AG09319 (cell line): ENCODE measurements at places on chromosomes 2 and 18.

DNA sequence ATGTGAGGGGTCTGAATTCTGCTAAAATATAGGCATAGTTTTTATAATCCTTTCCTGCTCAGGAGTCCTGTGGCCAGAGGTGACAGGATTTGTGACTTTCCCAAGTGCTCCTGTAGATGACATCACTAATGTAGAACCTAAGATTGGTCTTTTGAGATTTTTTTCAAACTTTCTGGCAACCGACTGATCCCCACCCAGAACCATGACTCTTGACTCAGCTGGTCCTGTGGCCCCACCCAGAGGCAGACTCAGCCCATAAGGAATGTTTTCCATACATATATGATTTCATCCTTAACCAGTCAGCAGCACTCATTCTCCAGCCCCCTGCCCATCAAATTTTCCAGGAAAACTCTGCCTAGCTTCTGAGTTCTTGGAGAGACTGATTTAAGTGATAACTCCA, 46.8 kb downstream of the COMMD1 start:
- no peak for DNase-seq

GRCh38 chr2:62219407-62220159, 23.7 kb downstream of the B3GNT2 start:
- no peak for DNase-seq

DNA sequence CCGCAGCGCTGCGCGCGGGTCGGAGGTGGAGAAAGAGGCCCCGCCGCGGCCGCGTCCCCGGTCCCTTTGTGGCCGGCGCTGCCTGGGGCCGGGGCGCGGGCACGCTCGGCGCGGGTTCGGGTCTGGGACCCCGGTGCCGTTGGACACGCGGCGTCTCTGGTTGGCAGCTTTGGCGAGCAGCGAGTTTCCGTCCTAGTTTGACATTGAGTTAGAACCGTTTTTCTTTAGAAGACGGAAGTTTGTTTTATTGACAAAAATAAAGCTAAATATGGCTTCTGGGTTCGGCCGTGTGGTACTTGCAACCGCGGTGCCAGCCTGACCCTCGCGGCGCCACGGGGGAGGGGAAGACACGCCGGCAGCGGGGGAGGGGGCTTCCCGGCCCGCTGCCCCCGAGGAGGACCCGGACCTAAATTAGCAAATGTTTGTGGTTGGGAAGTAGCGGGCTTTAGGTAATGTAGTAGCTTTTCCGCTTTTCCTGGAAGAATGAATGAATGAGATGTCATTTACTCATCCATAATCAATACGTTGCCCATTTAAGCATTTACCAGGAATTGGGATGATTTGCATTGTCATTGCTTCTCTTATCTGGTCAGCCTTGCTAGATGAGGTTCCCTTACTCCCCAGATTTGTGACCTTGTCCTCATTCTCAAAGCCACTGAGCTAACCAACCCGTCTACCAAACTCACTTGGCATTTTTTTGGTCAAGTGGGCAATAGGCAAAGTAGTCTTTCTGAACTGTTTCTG, 530 bp downstream of the GALNT1 start:
- no peak for DNase-seq

DNA sequence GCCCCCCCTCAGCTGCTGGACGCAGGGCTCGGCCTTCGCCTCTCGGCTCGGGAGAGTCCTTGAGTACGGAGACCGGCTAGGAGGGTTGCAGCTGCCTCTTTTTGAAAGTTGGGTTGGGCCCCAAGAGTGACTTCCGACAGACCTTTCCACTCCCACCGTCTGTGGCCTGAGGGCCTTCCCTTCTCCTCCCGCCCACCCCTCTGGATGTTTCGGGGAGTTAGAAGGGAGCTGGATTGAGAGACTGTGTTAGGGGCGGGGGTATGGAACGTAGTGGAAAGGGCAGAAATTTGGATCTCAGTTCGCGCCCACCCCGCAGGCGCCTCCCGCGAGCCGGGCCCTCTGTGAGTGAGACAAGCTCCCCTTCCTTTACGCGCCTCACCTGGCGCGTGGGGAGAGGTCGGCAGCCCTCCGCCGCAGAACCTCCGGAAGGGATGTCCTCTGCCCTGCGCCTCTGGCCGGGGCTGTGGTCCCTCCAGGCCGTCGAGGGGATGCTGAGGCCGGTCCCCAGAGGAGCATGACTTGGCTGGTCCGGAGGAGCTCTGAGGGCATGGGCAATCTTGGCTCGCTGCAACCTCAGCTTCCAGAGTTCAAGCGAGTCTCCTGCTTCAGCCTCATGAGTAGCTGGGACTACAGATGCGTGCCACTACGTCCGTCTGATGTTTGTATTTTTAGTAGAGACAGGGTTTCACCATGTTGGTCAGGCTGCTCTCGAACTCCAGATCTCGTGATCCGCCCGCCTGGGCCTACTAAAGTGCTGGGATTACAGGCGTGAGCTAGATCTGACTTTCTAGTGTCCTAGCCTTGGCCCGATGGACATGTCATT, 15.9 kb downstream of the C2orf74 start:
- DNase-seq: no peak

- no peak for DNase-seq
Measured at GRCh38 chr2:128607911-128608506, 289.3 kb upstream of the HS6ST1 start.

- DNase-seq: no peak
Measured at GRCh38 chr2:158006961-158007719, 94.5 kb upstream of the UPP2 start.

DNA sequence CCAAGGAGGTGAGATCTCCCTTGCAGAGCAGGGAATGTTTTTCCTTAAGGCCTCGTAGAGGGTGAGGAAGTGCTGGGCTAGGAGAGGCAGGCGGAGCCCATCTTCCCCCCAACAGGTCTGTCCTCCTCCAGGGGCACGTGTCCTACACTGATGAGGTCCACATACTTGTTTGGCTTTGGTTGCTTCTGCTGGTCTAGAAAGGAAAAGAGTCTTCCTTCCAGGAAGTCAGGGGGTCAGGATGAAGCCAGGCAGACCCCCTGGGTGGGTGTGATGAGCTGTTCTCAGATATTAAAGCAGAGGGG, 6.0 kb downstream of the SH3BP4 start:
- no peak for DNase-seq

- peak; percentile 25 for DNase-seq
Measured at GRCh38 chr2:18178736-18179349, 300.4 kb downstream of the KCNS3 start.

DNA sequence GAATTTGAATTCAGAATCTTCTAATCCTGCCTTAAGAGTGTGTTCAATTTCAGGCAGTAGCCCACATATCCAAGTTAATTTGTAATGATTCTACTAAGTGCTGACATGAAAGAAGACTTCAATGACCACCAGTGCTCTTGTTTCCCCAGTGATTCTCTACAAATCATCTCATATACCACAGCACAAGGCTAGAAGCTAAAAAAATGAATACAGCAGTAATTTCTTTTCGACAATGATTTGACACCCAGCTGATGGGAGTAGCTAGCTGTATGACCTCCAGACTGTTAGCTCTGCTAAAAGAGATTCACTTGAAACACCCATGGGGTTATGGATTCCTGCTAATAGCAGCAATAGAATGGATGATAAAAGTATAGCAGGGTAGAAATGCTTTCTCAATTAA, 217.0 kb upstream of the TMEFF2 start:
- no peak for DNase-seq

DNA sequence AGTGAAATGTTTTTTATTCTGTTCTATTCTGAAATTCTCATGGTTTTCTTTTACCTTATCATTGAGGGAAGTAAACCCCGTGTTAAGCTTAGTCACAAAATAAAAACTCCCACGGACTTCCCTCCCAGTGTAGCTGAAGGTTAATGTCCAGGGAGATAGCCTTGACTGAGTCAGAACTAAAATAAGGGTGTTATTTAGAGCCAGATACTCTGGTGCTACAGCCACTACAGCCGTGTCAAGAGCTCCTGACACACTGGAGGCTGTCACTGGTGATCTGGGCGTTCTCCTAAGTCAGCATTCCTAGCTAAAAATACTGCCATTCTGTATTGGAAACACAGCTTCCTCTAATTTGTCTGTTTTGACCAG, 82.0 kb upstream of the RANBP2 start:
- DNase-seq: peak; percentile 24

GRCh38 chr2:60053791-60054190, 499.7 kb downstream of the BCL11A start:
- DNase-seq: no peak

DNA sequence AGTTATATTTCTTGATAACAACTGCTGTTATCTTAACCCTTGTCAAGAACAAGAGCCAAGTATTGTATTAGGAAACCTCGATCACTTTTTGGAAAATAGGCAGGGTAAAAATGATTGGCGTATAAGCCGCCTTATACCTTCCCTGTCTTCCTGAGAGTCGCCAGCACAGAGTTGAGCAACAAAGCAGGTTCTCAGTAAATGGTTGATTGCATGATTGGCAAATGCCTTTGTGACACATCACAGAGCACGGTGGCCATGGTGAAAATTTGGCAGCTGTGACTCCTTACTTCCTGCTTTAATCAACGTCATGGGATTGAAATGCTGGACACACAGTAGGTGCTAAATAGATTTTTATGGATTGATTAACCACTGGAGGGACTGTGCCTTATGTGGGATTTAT, 3.9 kb upstream of the KLHL29 start:
- no peak for DNase-seq

GRCh38 chr18:34495506-34495905, 214.6 kb upstream of the DTNA start:
- DNase-seq: no peak

DNA sequence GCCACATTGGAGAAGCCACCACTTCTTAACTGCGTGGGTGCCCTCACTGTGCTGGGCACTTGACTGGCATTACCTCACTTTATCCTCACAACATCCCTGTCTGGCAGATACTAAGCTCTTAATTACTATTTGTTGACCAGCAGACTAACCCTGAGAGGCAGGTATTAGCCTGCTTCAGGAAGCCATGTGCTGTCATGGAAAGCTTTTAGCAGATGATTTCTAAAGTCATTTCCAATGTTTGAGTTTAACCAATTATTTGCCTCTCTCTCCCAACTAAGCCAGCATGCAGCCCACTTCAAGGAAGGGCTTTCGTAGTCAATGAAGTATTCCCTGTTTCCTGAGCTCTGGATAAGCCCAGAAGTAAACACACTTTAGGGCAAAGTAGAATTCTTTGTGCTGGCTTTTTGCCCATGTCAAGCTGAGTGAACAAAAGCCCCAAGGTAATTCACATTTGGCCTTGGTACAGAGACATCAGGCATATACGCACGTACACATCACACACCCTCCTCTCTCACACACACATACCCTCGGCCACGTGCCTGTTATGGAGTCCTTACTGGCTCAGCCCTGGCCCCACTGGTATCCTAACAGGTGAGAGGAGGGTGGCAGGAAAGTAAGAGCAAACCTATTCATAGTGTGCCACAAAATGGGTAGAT, 108.6 kb downstream of the C1D start:
- DNase-seq: no peak

DNA sequence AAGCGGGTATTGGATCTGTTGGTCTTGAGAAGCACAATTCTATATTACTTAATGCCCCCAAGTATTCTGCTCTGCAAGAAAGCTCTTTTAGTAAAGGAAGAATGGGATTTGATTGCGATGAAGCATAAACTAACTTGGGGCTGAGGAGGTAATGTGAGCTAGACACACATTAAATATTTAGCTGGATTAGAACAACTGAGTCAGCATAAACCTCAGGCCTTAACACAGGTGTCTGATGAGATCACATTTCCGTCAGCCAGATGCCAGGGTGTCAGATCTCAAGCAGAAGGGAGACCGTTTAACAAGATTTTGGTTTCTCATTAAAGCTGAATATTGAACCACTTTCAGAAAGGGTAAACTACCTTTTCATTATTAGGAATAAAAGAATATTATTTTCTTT, 94.5 kb downstream of the GYPC start:
- DNase-seq: no peak

DNA sequence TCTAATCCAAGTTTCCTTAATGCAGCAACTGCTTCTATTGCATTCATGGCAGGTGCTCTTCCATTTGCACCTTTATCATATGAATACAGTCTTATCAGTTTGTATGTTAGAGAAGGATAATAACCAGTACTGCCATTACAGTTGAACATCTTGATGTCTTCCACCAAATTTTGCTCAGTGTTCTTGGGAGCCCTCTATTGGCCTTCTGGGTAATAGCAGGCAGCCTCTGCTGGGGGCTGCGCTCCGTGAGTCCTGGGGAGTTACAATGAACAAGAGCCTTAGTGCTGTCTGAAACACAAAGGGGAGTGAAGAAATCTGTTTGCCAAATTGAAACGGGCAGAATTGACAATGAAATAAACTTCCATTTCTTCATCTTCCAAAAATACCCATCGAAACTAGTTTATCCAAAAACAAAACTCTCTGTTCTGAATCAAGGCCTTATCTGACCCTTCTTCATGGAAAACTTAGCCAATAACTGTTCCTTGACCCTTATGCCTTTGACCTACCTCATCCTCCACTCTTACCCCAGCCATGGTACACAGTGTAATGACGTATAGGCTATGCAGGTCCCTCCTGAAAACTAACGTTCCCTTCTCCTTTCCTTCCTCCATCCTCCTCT, 79.9 kb downstream of the ALK start:
- peak; percentile 5 for DNase-seq

DNA sequence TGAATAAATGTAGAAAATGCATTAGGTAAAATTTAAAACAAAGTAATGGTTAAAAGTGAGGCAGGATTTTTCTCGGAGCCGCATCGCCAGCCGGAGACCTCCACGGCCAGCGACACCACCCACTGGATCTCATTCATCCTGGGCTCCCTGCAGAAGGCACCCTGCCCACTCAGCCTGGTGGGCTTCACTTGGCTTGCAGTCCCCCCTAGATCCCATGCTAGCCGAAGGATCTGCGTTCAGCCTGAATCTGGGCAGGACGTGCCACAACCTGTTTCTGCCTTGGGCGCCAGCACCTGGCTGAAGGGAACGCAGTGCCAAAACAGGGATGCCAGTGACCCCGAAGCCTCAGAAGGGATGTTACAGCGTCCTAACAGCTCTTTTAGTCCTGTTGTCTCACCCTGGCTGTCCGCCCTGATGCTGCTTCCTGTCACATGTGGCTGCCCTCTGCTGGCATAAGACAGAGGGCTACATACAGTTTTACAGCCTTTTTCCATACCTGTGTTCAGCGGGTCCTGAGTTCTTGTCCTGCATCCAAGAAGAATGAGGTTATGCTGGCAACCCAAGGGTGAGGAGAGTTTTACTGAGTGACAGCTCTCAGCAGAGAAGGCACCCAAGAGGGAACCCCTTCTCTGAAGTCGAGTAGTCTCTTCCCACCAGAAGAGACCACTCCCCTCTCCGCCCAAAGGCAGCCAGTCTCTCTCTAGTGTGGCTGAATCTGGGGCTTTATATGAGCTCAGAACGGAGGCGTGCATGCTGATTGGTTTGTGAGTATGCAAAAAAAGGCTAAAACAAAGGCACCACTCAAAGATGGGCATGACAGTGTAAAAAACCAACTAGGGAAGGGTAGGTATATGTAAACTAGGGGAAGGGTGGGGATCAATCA, 173.1 kb upstream of the GYPC start:
- DNase-seq: no peak

DNA sequence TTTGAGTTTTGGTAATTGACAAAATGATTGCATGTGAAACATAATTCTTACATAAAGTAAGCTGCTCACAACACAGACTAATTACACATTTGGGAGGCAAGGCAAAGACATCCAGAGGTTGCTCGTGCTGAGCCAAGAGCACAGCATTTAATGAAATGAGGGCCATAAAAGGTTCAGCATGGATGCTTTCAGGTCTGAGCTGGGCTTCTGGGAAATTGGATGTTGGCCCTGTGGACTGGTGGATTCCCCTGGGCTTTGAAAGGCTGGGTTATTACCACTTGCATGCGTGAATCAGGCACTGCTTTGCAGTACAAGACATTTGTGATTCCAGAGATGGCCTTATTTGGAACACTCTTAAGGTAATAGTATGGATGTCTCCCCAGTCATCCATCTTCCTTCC, 533.5 kb upstream of the NRP2 start:
- DNase-seq: no peak
